ENCODE measurements at places on chromosomes 13 and 19.

DNA sequence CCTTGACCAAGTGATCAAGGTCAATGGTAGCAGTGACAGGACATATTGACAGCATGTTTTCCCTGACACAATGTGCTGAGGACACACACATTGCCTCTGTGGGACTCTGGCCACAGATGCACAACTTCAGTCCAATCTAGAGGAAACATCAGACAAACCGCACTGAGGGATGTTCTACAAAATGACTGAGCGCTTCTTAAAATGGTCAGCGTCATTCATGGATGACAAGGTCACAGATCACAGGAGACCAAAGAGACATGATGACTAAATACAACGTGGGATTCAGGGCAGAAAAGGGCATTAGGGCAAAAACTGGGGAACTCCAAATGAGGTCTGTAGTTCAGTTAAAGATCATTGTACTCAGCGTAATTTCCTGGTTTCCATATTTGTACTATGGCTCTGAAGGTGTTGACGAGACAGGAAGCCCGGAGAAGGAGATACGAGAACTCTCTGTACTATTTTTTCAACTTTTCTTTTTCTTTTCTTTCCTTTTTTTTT is 20.6 kb downstream of the PBX4 start:
- DNase-seq: no peak

DNA sequence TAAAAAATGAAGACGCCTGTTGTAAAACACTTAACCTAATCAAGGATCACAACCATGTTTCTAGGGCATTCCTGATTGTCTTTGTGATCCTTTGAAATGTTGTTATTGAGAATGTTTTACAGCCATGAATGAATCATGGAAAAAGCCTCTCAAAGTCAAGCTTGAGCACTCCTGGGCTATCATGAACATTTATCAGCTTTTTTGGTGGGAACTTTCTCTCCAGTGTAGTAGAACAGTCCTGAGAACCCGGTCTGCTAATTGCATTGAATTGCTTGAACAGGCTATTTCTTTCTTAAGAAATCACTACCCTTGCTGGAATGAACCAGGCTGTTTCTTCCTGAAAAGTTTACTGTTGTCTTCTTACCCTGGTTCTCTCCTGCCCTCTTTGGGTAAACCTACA is 516.5 kb downstream of the FGF9 start:
- no peak for DNase-seq

GRCh38 chr19:28862238-28862637 is 350.7 kb downstream of the UQCRFS1 start:
- DNase-seq: no peak

GRCh38 chr13:84607261-84608013 is 725.2 kb upstream of the SLITRK1 start:
- DNase-seq: no peak

- DNase-seq: no peak
Measured at GRCh38 chr19:34888091-34888490, 38.6 kb upstream of the ZNF30 start.

GRCh38 chr13:111866731-111867245 is 200.2 kb upstream of the SOX1 start:
- no peak for DNase-seq

DNA sequence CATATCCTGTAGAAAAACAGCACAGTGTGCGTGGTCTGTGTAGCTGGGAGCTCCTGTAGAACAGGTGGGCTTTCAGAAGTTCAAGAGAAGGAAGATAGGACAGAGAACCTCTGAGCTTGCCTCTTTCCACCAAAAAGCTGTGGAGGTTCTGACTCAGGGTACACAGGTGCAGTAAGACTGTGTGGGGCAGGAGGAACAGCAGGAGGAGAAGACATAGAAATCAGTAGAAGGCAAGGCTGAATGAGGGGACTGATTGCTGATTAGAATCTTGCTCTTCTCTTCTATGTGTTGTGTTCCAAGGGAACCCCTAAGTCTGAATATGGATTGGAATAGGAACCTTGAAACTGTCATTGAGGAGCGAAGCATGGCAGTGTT is 122.7 kb downstream of the AKAP11 start:
- DNase-seq: no peak

DNA sequence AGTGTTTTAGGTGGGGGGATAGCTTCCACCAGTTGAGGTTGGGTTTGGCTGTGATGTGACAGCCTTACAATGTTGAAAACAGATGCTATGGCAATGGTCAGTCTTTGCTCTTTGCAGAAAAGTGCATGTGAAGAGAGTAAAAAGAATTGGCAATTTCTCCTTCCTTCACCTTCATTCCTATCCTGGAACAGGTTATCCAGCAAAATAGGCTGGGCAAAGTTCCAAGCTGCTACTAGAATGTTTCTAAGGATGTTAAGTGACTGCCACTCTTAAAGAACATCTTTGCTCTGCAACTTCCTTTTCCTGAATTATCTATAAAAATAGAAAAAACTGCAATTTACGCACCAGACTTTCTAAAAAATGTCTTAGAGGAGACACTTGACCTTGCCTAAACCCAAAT is 50.1 kb upstream of the MYCBP2 start:
- no peak for DNase-seq

DNA sequence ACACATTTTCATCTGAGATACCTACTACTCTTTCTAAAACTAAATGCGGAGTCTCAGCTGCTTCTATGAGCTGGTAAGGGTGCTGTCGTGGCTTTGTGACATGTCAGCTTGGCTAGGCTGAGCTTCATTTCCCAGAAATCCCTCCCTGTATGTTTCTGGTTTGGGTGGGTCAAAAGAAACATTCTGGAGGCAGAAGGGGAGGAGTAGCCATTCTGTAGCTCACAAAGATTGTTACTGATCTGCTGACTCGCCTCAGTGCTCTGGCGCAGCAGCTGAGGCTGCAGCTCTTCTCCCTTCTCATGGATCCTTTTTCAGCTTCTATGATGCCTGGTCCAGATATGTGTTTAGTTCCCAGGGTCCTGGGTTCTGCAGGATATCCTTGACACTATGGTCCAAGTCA is 114.7 kb downstream of the RAP2A start:
- DNase-seq: no peak

GRCh38 chr13:112870051-112870331 is 99.0 kb upstream of the MCF2L start:
- DNase-seq: no peak

DNA sequence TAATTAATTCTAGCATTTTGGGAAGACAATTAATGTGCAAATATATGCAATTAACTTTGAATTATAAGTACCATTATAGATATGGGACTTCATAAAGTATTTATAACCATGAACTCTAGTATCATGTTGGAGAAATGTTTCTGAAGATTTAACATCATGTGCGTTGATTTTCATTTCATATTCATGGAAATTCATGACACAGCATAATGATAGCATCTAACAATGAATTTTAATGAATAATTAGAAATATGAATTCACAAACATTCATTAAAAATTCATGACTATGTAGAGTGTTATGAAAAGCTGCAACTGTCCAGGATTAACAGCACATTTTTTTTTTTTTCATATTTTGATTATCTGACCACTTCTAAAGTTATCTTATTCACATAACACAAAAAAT is 70.1 kb upstream of the KLHL1 start:
- DNase-seq: no peak

DNA sequence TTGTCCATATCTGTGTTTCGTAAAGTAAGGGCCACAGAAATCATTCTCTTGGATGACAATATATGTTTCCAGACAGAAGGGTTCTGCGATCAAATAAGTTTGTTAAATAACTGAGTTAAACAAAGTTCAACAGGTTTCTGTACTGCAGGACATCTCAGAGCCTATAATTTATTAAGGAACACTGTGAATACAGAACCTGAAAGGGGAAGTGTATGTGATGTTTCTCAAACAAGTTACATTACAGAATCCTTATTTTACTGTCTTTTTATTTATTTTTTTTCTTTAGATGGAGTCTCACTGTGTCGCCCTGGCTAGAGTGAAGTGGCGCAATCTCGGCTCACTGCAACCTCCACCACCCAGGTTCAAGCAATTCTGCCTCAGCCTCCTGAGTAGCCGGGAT is 55.4 kb upstream of the GTF2F2 start:
- no peak for DNase-seq

DNA sequence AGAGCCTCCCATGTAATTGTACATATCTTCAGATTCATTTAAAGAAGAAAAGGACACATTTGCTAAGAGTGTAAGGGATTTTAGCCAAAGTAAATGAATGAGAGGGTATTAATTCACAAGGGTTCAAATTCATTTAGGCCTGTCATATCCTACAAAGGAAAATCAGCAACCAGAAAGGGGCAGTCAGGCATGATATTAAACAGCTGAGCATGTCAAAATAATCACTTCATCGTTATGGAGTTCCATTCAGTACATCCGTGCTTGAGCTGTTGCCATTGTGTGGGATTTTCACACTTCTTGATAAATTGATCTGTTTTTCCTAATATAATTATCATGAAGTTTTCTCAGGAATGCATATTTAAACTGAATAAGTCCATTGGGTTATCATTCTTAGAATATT is 567.1 kb downstream of the GPC5 start:
- DNase-seq: no peak

DNA sequence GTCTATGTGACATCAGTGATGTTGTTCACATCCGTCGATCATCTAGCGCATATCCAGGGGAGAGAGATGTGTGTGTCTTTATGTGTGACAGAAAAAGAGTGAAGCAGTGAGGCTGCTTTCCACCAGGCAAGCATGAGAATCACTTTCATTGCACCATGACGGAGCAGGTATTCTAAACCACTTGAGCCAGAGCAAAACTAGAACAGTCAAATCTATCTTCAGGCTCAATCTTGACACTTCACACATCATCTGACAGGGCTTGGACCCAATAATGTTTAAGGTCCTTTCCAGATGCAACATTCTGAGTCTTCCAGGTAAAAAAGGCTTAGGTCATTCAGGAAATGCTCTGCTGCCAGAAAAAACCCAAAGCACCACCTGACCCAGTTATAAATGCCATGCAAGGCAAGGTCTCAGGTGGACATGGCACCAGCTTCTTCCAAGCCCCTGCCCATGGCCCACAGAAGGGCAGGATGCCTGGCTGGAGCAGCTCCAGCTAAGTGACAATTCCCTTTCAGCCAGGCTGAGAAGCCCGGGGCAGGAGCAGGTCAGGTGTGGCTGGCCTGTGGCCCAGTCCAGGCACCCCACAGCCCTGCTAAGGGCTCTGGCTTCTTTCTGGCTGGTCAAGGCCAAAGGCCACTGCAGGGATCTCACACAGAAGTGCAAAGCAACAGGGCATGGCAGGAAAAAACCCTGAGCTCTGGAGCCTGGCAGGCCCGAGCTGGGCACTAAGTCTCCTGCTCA is 5.0 kb downstream of the ELAVL1 start:
- DNase-seq: no peak

DNA sequence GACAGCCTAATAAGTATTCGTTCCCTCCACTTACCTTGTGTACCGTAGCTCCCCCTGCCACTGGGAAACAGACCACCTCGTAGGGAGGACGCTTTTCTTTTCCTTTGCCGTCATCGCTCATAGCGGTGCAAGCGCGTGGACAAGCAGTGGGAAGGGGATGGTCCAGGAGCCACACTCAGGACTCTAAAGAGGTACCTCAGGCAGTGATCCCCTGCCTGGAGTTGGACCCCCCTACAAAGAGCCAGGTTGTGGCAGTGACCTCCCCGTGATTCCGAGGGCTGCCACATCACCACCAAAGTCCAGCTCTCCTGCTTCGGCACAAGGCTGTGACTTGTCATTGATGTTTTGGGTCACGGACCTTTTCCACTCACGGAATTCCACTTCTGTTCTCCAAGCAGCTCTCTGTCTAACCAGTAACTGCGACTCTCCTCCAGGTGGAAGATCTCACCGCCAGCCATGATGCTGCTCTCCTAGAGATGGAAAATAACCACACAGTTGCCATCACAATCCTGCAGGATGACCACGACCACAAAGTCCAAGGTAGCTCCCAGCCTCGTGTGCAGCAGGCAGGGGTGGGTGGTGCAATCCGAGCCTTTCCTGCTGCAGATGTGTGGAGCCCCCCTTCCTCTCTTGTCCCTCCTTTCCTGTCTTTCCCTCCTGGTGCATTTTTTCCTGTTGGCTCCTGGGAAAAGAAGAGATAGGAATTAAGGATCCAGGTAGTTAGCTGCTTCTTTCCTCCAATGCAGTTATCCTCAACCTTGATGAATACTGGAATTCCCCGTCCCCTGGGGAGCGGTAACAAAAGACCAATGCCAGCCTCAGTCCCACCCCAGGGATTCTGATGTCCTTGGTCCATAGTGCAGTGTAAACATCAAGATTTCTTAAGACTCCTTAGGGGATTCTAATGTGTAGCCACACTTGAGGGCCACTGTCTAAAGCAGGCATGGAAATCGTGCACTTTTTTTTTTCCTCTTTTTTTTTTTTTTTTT is 107.7 kb downstream of the SLC7A1 start:
- DNase-seq: no peak

DNA sequence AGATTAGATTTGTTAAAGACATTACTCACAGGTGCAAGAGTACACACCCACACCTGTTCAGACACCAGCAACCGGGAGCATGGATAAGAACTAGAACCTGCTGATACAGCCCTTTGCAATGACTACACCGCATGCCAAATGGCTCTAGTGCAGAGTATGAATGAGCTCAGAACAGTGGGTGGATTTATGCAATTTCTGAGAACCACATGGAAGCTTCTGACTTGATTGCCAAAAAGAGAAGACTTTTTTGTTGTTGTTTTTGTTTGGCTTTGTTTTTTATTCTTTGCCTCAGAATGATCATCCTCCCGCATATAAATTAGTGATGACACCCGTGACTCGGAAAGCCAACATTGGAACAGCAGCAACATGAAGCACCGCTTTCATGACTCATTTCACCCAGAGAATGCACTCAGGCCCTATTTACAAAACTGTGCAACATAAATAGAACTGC is 77.4 kb upstream of the LRCH1 start:
- DNase-seq: no peak

DNA sequence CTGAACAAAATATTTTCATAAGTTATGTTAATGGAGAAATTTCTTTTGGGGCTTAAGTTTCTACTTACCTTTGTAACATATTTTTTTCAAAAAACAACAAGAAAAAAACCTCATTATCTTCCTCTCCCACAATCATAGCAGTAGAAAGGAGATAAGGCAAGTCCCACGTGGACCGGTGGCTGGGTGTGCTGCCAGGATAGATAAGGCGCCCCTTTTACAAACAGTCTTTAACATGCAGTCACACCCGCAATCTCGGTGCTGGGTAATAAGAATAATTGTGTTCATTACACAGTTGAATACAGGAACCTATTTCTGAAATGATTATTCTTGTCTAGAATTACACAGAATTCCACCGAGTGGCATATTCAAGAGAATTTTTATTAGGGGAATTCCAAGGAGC is 1202.3 kb downstream of the UQCRFS1 start:
- no peak for DNase-seq

GRCh38 chr19:43776286-43776685 is 4.5 kb downstream of the KCNN4 start:
- no peak for DNase-seq

Measured in ascending aorta (tissue), 2 donors.